ENCODE measurements at places on chromosomes 13 and 19. TPM values are rescaled to one million over a fixed set of nuclear protein-coding genes. Genes with fewer than 3 reads are reported as not detected.

Gene CFAP97D2
- total RNA-seq, result not detected

Gene MARK4
- 12.3 TPM for total RNA-seq

Gene NOVA2
- 1.2 TPM for total RNA-seq

Gene FFAR3
- not detected for total RNA-seq

Data from smooth muscle cell of the coronary artery (primary cell).